NCI-H2171 treated with DMSO at 0.1 percent for 48 hours (cell line): ENCODE measurements at places on chromosomes 2 and 18.
A peak's percentile ranks its signal among the peaks of the same experiment; 100 is the strongest.

DNA sequence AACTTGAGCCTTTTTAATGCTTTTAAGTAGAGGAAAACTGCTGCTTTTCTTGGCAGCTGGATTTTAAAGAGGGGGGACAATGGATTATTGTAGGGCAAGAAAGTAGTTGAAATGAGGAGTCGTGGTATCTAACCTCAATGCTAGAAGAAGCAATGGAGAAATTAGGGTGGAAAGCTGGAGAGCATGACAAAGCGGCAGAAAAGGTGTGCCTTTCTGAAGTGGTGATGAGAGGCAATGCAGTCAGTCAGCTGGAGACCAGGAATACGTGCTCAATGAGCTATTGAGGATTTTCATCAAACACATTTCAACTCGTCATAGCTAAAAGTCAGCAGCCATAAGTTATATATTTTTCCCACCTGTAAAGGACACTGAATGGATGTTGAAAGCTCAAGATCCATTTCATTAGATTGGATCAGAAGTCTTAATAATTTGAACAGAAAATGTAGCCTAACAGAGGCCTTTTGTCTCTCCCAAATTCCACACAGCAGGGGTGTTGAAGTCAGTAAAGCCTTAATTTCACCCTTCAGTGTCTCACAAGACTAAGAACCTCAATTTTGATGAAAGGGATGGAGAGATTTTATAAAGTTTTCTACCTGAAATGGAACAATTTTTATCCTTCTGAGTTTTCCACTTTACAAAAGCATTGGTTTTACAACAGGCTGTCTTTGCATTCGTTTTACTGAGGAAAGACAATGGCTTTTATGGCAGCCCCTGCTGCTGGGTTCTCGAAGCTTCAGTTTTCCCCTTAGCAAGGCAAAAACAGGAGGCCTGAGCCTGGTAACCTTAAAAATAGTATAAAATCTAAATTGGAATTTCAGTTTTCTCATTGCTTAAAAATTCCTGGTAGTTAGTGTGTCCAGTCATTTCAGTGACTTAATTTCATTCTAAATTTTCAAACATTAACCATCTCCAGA, 131.1 kb downstream of the CCDC102B start:
- DNase-seq, result no peak

- no peak for DNase-seq
These were observed 640.7 kb upstream of the CRIM1 start for GRCh38 chr2:35714883-35715282.

DNA sequence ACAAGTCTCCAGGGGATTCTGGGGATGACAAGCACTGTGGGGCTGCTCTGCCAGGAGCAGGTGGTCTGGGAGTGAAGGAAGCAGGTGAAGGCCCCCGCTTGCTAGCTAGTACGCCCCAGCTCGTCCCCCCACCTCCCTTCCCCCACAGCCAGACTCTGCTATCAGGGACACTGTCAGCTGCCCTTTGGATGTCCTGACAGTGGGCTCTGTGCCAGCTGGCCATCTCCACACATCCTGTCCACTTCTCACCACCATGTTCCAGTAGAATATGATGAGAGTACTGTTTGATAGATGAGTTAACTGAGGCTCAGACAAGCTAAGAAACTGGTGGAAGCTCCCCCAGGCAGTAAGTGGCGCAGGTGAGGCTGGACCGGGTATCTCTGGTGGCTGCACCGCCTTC, 276.2 kb downstream of the CELF4 start:
- DNase-seq, result peak; percentile 7

GRCh38 chr2:224772494-224772893, 56.3 kb upstream of the CCDC195 start:
- DNase-seq, result peak; percentile 60

GRCh38 chr2:75560022-75560767, 544 bp downstream of the EVA1A start:
- no peak for DNase-seq

DNA sequence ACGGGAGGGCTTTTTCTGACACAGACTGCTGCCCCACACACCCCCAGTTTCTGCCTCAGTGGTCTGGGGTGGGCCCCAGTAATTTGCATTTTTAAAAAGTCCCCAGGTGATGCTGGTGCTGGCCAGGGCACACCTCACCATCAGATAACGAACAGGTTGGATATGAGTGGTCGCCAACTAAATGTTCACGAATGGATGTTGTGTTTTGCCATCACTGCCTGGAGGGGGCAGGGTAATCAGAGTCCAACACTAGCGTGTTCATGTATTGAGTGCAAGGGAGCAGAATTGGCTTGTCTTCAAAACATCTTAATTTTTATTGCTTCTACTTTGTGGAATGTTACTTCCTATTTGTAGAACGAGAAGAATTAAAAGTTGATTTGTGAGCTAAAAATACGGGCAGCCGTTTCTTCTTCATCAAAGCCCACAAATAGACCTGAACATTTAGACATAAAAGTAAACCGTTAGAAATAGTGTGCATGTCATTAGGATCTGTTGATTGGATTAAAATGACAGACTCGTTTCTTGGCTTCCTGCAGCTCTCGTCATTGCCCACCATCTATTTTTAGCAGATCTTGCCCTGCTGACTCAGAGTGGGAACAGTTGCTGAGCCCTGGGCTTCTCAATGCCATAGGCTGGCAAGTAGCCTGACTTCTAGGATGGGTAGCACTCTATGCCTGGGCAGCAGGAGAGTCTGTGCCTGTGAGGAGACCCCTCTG, 45.2 kb downstream of the NCK2 start:
- DNase-seq, result no peak

DNA sequence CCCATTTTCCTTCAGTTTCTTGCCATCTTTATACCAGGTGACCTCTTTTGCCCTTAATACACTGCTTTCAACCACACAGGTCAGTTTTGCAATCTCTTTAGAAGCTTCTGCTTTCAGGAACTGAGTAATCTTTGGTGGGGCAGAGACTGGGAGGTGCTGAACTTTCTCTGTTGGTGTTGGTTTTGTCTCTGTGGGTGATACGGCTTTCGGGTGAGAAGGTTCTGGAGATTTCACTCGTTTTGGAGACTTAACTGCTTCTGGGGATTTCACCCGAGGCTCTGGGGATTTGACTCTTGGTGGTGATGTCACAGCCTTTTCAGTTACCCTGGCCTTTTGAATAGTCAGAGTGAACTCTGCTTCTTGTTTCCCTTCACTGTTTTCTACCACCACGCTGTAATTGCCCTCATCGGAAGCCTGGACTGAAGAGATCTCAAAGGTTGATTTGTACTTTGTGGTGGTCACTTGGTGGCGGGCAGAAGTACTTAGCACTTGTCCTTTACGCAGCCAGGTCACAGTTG, 50.4 kb downstream of the PLEKHA3 start:
- no peak for DNase-seq

DNA sequence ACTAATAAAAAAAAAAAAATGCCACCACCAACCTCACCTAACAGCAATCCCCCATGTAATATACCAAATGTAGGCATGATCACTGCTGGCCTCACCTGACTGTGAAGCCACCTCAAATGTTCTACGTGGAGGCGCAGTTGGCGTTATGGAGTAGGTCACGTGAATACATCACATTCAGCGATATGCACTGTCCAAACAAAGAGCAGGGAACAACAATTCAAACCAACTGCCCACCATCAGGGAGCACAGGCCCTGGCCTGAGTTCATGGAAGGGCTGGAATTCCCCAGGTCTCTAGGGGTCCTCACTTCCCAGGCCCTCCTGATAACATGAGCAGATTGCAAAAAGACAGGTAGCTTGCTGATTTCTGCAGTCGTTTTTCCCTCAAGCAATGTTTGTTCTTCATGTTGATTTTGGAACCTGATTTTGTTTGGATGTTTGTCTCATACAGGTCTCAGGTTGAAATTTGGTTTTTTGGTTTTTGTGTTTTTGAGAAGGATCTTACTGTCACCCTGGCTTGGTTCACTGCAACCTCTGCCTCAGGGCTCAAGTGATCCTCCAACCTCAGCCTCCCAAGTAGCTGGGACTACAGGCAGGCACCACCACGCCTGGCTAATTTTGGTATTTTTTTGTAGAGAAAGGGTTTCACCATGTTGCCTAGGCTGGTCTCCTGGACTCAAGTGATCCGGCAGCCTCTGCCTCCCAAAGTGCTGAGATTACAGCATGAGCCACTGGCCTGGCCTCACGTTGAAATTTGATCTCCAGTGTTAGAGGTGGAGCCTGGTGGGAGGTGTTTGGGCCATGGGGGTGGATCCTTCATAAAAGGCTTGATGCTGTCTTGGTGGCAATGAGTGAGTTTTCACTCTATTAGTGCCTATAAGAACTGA, 15.5 kb downstream of the TBC1D8 start:
- DNase-seq, result no peak

DNA sequence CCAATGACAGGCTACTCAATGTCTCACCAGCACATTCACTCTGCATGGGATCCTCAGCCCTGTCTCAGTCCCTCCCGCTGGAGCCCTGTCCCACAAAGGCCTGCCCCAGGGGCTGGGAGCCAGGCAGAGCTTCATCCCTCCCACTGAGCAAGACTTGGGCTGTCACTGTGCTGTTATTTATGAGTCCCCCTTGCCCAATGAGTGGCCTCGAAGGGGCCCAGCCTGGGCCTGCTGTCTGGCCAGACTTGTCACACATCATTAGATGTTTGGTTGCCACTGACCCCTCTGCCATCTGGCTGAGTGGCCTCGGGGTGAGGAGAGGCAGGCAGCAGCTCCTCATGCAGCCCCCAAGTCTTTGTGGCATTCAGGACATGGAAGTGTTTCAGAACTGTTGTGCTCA, 330.6 kb upstream of the SKOR2 start:
- no peak for DNase-seq

DNA sequence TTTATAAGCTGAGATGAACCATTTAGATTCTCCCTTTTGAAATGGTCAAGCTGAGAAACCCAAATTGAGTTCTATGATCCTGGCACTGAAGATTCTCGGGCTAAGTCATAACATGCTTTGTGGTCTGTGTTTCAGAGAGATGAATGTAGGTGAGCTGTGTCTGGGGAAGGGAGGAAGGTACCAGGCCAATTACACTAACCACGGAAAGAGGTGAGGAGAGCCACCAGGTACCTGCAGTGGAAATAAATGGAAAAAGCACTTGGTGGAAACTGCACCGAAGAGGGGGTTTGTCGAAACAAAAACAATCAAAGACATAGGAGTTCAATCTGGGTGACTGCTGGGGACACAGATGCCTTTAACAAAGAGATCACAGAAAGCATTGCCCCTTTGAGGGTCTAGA, 963 bp upstream of the MRPL44 start:
- DNase-seq, result no peak

- DNase-seq, result no peak
These were observed 546.3 kb upstream of the ZEB2 start for GRCh38 chr2:145066151-145066661.

DNA sequence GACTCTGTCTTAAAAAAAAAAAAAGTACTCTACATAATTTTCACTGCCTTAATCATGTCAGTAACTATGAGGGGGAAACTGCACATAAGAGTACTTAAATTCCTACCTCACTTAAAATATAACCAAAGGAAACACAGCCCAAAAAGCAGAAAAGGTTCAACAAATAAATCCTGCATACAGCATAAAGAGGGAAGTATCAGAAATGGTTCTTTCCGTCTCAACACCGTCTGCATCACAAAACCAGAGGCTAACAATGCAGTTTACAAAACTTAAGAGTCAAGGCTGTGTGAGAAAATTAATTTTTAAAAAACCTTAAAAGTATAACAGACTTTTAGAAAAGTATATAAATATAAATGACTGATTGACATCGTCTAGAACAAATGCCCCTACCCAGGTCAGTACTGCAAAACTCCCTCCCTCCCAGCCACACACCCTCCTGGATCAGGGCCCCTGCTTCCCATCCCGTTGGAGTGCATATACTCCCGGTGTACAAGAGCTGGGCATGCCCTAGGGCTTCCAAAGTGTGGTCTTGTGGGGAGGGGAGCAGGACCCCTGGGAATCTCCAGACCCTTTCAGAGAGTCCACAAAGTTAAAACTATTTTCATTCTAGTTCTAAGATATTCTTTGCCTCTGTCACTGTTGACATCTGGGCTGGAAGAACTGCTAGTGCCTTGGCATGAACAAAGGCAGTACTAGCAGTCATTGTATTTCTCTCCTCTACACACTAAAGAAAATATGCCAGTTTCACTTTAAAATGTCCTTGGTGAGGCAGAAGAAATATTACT, 67.0 kb upstream of the SERTAD2 start:
- no peak for DNase-seq

DNA sequence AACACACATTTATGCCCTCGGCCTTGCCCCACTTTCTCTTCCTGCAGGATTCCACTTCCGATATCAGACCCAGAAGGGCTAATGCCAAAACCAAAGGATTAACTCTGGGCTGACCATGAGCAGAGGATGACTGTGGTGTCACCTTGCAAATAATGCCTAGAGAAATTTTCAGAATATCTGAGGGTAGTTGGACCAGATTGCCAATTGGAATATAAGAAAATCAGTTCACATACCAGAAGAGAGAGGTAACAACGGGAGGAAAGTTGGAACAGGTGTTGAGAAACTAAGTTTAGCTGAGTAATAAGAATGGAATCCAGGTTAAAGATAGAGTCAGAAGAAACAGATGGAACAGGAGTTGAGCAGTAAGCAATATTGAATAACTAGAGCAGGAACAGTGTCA, 232.7 kb upstream of the UBE2E3 start:
- no peak for DNase-seq
